HS-5 (cell line): ENCODE measurements at places on chromosomes 4 and X.

GRCh38 chrX:40950546-40950945 lies 134.7 kb upstream of the USP9X start:
- no peak for DNase-seq

GRCh38 chr4:112766422-112766821 lies 129.5 kb downstream of the LARP7 start:
- DNase-seq = no peak

GRCh38 chrX:42505016-42505415 lies 272.9 kb downstream of the PPP1R2C start:
- no peak for DNase-seq

DNA sequence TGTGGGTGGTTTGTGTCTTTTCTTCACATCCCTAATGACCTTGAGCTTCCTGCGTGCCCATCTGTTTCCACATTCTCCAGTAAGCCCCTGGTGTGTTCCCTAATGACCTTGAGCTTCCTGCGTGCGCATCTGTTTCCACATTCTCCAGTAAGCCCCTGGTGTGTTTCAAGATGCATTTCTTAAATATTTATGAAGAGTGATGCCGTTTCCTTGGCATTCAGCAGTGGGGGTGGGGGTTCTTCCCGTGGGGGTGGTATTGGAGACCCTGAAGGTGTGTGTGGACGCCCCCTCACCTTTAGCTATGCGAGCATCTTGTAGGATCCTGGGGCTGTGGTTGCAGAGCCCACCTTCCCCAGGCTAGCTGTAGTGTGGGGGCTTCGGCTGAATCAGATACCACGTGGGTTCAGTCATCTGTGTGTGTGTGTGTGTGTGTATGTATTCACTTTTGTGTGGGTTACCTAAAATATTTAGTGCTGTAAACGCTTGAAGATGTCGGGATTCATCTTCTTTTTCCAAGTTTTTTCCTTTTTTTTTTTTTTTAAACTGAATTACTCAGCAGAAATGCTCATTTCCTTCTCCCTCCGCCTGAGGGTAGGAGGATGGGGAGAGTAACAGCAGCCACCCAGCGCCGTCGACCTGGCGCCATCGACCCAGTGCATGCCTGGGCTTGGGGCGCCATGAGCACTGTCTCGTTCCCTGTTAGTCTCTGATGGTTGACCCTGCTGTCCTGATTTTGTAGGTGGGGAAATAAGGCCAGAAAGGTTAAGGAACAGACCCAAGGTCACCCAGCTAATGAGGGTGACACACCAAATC lies 9.9 kb downstream of the NSG1 start:
- DNase-seq = no peak

DNA sequence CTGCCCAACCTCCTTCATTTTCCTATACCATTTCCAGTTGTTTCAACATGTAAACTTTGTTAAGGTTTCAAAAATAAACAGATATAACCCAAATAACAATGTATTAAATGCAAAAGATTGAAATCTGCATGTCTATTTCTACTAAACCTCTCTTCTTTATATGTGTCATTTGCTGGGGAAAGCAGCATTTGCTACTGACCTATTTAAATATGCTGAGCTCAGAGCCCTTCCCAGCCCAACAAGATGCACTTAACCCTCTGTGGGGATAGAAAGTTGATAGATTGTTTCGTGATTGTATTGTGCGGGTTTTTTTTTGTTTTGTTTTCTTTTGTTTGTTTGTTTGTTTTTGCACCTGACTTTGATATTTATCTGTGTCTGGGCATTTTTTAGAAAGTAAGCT lies 139.5 kb downstream of the UCHL1 start:
- DNase-seq = no peak

DNA sequence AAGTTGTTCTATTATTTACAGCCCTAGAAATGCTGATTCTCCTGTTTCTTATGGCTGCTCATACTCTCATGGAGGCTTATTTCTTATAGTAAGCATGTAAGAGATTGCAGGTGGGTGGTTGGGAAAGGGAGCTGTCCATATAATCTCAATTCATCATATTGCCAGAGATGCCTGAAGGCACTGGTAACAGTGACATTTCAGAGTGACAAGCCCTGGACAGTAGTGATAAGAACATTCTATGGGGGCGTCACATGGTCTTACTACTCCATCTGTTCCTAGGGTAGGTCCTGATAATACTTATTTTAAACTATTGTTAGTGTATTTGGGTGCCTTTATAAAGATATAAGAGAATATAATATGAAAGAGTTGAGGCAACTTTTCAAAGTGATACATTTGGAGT lies 171.5 kb downstream of the CFAP299 start:
- no peak for DNase-seq

- no peak for DNase-seq
These were observed 186.0 kb downstream of the CRLF2 start for GRCh38 chrX:1026263-1027015.

DNA sequence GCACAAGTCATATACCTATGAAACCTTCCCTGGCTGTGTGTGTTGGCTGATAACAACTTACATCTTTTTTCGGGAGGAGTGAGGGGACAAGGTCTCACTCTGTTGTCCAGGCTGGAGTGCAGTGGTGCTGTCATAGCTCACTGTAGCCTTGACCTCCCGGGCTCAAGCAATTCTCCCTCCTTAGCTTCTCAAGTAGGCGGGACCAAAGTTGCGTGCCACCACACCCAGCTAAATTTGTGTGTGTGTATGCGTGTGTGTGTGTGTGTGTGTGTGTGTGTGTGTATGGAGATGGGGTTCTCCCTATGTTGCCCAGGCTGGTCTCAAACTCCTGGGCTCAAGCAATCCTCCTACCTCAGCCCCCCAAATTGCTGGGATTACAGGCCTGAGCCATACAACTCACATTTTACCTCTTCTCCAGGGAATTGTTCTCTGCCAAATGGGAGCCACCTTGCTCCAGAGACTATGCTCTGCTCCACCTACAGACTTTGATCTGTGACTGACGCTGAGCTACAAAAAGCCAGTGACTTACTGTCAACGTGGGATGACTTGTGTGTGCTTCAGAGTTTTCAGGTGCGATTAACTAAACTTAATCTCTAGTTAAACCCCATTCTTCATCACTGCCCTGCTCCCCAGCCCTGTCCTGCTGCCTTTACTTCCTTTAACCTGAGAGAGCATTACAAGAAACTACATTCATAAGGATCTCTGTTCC lies 2.0 kb upstream of the BEX4 start:
- DNase-seq = no peak

- peak; percentile 68 for DNase-seq
These were observed 101.7 kb downstream of the CHIC2 start for GRCh38 chr4:53962516-53963225.

DNA sequence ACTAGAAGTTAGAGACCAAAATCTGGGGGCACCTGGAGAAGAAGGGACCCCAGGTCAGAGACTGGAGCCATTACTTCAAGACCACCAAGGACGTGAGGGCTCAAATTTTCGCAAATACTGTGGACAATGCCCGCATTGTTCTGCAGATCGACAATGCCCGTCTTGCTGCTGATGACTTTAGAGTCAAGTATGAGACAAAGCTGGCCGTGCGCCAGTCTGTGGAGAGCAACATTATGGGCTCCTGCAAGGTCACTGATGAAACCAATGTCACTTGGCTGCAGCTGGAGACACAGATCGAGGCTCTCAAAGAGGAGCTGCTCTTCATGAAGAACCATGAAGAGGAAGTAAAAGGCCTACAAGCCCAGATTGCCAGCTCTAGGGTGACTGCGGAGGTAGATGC lies 101.2 kb downstream of the NCAPG start:
- no peak for DNase-seq

GRCh38 chr4:123397144-123398065 lies 810 bp downstream of the SPRY1 start:
- no peak for DNase-seq

DNA sequence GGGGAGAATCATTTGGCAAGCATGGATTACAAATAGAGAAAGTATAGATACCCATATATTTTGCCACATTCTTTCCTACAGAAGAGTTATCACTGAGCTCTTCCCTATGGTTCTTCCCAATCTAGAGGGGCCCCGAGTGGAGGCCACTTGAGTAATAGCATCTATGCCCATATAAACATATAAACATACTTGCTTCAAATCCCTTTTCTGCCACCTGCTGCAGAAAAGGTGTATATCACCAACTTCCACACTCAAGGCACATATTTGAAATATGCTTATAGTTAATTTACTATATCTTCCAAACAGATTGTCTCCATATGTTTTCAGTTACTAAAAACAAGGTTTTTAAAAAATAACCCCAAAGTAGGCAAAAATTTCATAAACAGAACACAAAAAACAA lies 642.8 kb upstream of the DIPK2B start:
- DNase-seq = no peak

GRCh38 chr4:67393699-67394281 lies 151.5 kb downstream of the CENPC start:
- peak; percentile 22 for DNase-seq

GRCh38 chr4:93317561-93317960 lies 511.0 kb upstream of the ATOH1 start:
- DNase-seq = peak; percentile 14

DNA sequence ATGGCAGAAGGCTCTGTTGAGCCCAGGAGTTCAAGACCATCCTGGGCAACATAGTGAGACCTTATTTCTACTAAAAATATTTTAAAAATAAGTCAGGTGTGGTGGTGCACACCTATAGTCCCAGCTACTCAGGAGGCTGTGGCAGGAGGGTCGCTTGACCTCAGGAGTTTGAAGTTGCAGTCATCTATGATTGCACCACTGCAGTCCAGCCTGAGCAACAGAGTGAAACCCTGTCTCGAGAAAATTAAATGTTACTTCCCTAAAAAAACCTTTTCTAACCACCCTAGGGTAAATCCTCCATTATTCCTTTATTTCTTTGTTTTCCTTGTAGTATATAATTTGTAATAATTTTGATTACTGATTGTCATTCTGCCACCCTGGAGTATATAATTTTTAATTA lies 7.9 kb downstream of the FAM200B start:
- DNase-seq = no peak

DNA sequence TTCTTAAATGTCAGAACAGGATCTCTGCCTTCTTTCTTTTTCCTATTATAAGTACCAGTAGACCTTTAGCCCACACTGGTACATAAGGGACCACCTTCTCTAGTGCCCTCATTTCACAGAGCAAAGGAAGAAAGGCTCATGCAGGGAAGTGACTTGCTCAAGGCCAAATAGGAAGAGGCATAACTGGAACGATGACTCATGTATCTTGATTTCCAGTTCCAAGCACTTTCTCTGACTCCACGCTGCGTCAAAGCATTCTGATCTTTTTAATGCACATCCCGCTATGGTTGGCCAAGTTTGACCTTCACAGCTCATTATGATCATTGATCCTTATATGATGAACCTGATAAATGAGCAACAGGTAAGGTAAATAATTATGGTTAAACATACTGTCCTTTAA lies 542.0 kb downstream of the GBA3 start:
- DNase-seq = no peak

DNA sequence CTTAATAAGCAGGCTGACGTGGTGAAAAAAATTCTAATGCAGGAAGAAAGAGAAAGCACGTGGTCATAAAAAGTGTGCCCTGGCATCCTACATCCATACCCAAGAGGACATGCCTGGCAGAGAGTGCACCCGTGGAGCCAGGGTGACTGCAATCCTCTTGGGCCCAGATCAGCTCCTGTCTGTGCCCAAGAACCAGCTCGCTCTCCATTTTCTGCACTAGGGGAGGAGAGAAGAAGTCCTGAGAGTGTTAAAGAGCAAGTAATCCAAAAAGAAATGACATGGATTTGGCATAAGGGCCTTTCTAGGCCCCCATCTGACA lies 483.1 kb downstream of the BCOR start:
- no peak for DNase-seq

- no peak for DNase-seq
These were observed 9.1 kb downstream of the WFS1 start for GRCh38 chr4:6278801-6279197.

- DNase-seq = no peak
These were observed 106.8 kb downstream of the ATG4A start for GRCh38 chrX:108198420-108198819.

DNA sequence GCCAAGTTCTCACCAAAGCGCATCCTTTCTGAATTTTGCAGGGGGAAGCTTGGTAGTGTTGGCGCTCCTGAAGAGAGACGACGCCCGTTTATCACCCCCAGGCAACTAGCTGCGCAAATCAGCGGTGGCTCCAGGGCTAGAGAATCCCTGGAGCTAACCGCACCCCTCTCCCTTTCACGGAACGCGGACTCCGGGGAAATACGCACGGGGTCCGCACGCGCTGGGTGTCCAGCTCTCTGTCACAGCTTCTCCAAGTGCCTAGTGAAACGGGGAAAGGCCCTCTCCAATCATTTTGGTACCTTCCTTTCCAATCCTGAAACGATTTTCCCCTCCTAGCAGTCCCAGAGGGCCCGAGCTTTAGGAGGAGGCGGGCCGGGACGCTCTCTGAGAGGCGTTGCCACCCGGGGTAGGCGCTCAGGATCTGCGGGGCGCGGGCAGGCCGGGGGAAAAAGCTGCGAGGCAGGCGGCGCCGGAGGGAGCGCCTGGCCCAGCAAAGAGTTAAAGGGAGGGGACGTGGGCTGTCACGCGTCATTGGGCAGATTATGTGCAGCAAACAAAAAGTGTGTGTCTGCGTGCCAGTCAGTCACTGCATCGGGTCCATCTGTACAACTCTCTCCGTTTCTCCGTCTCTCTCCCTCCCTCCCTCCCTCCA lies at the start of gene PRDM8:
TSS of gene PRDM8 (plus strand) at position 582 of the 652 bp plus-strand sequence. CDS start 2,578 bp downstream, outside the sequence.
- no peak for DNase-seq

DNA sequence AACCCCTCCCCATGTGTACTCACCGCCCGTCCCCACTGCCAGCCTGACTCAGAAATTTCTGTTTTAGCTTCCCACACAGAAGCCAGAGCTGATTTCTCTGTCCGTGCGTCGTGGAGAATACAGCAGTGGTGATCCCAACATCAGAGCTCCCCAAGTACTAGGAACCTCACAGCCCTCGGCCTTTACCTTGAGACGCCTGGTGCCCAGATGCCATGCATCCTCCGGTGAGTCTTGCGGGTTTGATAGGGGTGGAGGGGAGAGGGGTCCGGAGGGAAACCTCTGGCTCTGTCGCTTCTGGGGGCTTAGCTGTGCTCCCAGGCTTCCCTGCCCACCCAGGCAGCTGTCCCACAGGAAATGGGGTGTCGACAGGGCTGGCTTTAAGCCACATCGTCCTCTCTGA lies 2.1 kb downstream of the LOC101059915 start:
- no peak for DNase-seq

GRCh38 chrX:109472939-109473735 lies 8.7 kb downstream of the GUCY2F start:
- no peak for DNase-seq

GRCh38 chr4:94507708-94508107 lies 56.0 kb downstream of the PDLIM5 start:
- peak; percentile 65 for DNase-seq
